Stimulated activated CD8-positive, alpha-beta memory T cell treated with anti-CD3 and anti-CD28 coated beads, Interleukin-15, amount 100 ng/mL, for 24 hours (primary cell): ENCODE measurements at places on chromosomes 16 and 17.

GRCh38 chr16:52383640-52384292 is 163.2 kb downstream of the TOX3 start:
- DNase-seq = no peak

DNA sequence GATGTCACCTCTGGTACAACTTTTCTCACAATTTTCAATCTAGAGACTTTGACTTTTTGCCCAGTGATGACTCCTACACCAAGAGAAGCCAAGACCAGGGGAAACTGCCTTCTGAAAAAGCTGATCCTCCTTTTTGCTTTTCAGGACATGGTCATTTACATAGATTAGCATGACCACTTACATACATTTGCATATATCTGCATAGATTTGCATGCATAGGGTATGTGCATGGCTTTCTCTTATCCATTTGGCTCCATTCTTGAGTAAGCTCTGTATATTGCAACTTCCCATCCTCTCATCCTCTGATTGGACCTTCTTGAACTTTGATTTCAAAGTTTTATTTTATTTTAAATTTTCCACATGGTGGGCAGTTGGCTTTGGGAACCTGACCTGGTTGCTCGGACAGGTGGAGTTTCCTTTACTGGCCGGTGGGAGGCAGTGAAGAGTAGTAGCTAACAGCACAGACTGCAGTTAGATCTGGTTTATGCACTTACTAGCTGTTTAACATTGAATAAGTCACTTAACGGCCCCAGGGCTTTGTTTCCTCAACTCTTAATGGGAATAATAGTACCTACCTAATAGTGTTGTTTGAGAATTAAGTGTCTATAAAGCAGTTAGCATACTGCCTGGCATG is 92.9 kb downstream of the GPR139 start:
- DNase-seq = no peak

DNA sequence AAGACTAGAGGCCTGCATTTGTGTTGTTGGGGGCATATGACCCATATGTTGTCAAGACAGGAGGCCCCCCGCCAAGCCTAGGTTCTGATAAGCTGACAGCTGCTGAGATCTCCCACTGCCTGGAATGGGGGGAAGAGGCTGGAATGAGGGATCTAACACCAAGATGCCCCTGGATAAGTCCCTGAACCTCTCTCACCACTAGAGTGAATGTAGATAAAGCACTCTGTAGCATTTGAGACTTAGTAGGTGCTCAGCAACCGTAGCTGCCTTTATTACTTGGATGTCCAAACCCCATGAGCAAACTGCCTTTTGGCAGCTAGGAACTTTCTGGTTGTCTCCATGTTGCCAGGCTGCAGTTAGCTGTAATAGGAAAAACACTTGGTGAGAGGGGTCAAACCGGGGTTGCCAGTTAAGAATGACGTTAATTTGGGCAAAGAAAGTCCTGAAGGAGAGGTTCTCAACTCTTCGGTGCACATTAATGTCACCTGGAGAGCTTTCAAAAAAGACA is 4.4 kb upstream of the RASL10B start:
- no peak for DNase-seq

GRCh38 chr17:57373048-57373447 is 116.7 kb downstream of the MSI2 start:
- no peak for DNase-seq

DNA sequence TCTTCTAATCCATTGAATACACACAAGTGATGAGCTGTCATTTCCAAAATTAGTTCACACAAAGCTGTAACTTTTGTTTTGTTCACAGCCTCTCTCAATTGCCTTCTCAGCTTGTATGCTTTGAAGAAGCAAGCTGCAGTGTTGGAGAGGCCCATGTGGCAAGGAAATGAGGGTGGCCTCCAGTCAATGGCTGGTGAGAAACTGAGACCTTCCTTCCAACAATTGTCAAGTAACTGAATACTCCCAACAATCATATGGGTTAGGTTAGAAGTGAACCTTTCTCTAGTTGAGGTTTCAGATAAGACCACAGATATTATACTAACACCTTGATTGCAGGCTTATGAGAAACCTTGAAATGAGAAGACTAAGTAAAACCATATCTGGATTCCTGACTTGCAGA is 82.4 kb upstream of the SOX9 start:
- no peak for DNase-seq

- no peak for DNase-seq
These were observed 69.8 kb upstream of the WSCD1 start for GRCh38 chr17:6000426-6000825.

GRCh38 chr16:1613728-1614455 is 1.7 kb downstream of the CRAMP1 start:
- DNase-seq = no peak

- no peak for DNase-seq
These were observed at the start of gene LAT for GRCh38 chr16:28984619-28985135. Gene LAT, plus strand, starts transcription at chr16:28985052. Its CDS starts 366 bp downstream, at chr16:28985418.

DNA sequence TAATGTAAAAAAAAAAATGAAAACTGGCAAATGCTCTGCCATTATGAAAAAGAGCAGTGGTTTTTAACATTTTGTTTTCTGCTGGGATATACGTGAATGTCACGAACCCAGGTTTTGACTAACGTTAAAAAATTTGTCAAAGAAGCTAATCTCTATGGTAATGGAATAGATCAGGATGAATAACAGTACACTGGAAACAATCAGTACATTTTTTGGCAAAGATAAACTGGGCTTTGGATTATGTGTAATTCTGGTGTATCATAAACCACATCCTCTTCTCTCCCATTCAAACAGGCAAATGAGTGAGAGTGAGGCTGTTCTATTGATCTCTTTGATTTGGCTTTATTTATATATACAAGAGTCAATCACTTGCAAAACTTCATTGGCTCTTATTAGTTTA is 207.0 kb upstream of the IRX3 start:
- DNase-seq = no peak

GRCh38 chr17:50893183-50893993 is 27.2 kb upstream of the TOB1 start:
- DNase-seq = no peak

DNA sequence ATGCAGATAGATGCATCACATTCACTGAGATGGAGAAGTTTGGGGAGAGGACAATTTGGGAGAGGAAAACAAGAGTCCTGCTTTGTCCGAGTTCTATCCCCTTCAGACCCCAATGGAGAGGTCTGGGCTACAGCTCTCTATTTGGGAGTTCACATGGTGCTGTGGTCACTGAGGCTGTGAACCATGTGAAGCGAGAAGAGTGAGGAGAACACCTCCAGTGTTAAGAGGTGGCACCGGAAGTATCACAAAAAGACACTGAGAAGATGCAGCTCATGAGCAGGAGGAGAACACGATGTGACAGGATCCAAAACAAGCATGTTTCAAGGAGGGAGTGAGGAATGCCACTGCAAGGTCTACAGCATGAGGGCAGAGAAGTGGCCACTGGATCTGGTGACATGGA is 39.7 kb downstream of the PIK3R5 start:
- DNase-seq = no peak

- no peak for DNase-seq
These were observed 35.7 kb downstream of the ATF7IP2 start for GRCh38 chr16:10421596-10421995.

DNA sequence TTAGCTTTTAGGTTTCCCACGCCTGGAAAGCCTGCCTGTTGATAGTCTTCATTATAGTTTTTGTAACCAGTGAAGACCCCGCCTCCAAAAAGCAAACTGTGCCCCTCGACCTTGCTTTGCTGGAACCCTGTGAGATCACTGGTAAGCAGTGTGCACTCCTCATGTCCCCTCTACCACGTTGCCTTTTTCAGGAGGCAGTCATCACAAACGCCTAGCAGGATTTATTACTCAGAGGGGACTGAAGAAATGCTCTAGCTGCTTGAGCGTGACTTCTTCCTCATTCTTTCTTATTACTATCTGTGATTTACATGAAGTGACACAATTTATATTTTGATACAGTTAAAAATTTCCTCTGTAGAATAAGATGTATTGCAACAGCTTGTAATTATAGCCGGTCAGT is 6.5 kb upstream of the KRTAP3-1 start:
- DNase-seq = no peak

- DNase-seq = no peak
These were observed 19.8 kb upstream of the KIFC3 start for GRCh38 chr16:57822018-57822553.

DNA sequence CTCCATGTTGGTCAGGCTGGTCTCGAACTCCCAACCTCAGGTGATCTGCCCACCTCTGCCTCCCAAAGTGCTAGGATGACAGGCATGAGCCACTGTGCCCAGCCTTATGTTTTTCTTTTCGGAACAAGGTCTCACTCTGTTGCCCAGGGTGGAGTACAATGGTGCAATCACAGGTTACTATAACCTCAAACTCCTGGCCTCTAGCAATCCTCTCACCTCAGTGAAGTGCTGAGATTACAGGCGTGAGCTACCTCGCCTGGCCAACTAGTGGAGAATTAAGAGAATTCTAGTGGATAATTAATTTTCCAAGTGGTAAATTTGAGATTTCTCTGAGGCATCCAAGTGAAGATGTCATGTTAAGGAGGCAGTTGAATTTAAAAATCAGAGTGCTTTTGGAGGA is 2.9 kb upstream of the FBXO47 start:
- DNase-seq = no peak

DNA sequence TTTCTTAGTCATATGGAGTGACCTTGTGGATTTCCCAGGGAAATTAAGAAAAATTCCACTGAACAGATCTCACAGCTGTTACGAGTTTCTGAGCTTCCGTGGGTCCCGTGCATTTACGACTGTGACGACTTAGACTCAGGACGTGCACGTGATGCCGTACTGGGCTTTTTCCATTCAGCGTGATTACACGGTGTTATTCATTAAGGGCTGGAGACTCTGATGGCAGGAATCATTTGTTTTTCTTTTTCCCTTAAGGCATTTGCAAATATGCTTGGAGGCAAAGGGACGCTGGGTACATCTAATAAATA is 57.2 kb downstream of the TBC1D16 start:
- DNase-seq = no peak

- DNase-seq = no peak
These were observed 219.7 kb downstream of the IRF8 start for GRCh38 chr16:86118467-86119307.

DNA sequence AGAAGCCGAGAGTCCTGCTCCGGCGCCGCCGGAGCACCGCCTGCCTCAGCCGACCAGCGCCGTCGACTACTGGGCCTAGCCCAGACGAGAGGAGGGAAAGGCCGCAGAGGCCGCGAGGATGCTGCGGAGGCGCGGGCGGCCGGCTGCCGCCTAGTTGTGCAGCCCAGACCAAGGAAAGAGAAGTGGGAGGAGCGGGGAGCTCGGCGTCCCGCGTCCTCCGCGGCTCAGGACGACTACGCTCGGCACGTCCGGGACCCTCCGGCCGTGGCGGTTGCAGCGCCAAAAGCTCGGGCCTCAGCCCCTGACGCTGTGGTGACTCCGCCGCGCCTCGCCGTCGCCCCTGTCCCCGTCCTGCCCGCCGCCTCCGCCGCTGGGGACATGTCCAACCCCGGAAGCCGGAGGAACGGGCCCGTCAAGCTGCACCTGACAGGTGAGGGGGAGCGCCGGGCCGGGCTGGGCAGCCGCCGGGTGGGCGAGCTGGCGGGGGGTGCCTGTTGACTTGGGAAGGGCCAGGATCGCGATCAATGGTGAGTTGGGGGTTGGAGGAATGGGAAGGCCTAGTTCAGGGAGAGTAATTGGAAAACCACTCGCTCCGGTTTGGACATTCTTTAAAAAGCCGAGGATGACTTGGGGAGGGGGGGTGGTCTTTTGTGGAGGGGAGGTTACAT is 37.7 kb downstream of the RNF135 start:
- peak; percentile 18 for DNase-seq

GRCh38 chr17:75695830-75696271 is 25.4 kb upstream of the ITGB4 start:
- DNase-seq = no peak

- no peak for DNase-seq
These were observed 173.0 kb downstream of the FOXL1 start for GRCh38 chr16:86751076-86752030.

DNA sequence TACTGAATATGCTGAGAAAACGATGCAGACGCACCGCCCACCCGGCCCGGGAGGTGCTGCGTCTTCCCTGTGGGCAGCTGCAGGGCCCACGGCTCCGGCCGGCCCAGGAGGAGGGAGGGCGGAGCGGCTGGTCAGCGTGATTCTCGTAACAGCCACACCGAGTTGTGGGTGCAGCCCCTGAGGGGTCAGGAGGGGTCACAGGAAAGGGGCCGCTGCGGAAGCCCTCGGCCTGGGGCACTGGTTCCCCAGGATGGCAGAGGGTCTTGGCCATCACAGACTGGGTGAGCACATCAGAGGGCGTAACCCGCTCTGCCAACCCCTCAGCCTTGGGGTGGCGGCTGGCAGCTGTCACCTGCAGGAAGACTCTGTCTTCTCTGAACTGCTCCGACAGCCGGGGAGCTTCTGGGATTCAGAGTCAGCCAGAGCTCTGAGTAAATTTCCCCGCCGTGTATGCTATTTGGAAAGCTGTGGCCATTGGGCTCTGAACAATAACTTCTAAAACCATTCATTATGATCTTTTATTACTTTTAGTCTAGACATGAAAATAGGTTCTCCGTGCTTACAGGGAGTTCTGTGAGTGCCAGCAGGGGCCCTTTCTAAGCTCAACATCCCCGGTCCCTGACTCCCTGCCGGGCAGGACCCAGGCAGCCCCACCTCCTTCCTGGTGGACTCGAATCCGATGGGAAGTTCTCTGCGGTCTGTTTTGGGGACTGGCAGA is 87.4 kb upstream of the CHMP6 start:
- no peak for DNase-seq

DNA sequence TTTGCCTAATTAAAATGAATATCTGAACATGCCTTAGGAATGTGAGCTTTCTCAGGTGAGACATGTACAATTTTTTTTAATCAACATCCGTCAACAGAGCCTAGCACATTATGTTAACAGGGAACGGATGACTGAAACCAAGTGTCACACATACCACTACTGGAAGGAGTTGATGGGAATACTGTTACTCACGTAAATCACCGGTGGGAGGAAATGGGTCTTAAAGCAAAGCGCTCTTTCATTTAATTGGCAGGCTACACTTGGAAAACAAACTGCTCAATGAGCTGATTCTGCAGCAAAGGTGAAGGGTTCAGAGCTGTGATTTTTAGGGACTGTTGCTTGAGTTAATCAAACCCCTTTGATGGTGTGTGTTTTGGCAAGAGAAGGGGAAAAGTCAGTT is 4.8 kb downstream of the CPPED1 start:
- no peak for DNase-seq

GRCh38 chr17:44012874-44013273 is 1.9 kb downstream of the TMEM101 start:
- no peak for DNase-seq
